ENCODE measurements at places on chromosomes 13 and 19. TPM values are rescaled to one million over a fixed set of nuclear protein-coding genes. Genes with fewer than 3 reads are reported as not detected.
A peak's percentile ranks its signal among the peaks of the same experiment; 100 is the strongest.

- H3K27ac ChIP-seq: no peak overlapping the region
- peaks cover 32% of the 10 kb centered on the region for H3K36me3 ChIP-seq
- H3K4me1 ChIP-seq: peaks cover under 1% of the 10 kb centered on the region
- H3K4me3 ChIP-seq: no peak overlapping the region
- DNase-seq: no peak
Measured at GRCh38 chr13:79972066-79972569, 368.8 kb downstream of the SPRY2 start.

Gene PET100
- total RNA-seq: 165 TPM

DNA sequence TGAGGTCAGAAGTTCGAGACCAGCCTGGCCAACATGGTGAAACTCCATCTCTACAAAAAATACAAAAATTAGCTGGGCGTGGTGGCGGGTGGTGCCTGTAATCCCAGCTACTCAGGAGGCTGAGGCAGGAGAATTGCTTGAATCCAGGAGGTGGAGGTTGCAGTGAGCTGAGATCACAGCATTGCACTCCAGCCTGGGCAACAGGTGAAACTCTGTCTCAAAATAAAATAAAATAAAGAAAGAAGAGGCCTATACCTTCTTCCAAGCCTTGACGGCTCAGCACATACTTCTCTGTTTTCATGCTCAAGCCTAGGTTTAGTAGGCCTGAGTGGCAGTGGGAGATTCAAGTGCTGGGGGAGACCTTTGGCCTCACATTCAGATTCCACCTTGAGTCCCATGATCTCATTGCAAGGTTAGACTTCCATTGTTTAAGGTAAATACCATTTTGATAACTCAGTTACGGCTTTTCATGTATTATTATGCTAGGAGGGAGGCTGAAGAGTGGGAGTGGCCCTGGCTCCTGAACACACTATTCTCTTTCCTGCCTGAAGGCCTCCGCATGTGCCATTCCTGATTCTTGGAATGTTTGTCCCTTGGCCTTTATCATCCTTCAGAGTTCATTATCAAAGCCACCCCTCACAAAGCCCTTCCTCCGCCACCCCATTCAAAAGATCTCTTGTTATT is 1.6 kb upstream of the SPINT2 start:
- H3K4me1 ChIP-seq: peaks cover 31% of the 10 kb centered on the region
- H3K4me3 ChIP-seq: peak overlapping the region; percentile 73
- no peak overlapping the region for H3K27ac ChIP-seq
- no peak for DNase-seq
- H3K36me3 ChIP-seq: no peaks in the 10 kb centered on the region
- H3K27me3 ChIP-seq: peaks cover 36% of the 10 kb centered on the region

Gene ZNF320
- 26.9 TPM for total RNA-seq

GRCh38 chr13:37049810-37050209 is 9.7 kb downstream of the SUPT20H start:
- no peak for DNase-seq
- H3K4me1 ChIP-seq: peaks cover 5% of the 10 kb centered on the region
- H3K27ac ChIP-seq: no peak overlapping the region
- no peaks in the 10 kb centered on the region for H3K27me3 ChIP-seq
- H3K36me3 ChIP-seq: peaks cover 21% of the 10 kb centered on the region
- no peak overlapping the region for H3K4me3 ChIP-seq

- no peak overlapping the region for H3K27ac ChIP-seq
- peaks cover 7% of the 10 kb centered on the region for H3K36me3 ChIP-seq
- H3K27me3 ChIP-seq: no peaks in the 10 kb centered on the region
- DNase-seq: no peak
- H3K4me3 ChIP-seq: no peak overlapping the region
- no peaks in the 10 kb centered on the region for H3K4me1 ChIP-seq
Measured at GRCh38 chr13:77235456-77236022, 91.4 kb downstream of the MYCBP2 start.

DNA sequence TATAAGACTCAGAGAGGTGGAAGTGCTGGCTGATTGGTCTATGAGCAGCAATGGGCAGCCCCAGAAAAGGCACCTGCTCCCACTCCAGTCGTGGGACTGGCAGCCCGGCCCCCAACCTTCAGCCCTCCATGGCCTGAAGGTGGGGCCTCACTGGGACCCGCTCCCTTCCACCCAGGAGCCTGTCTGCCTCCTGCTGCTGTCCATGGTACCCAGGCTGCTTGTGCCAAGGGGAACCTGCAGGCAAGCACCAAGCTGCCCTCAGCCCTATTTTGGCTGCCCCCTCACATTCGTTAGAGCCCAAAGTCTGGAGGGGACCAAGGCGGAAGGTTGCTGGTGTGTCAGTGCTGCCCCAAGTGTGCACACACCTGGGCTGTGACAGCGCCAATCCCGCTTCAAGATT is 2304.9 kb downstream of the PCDH9 start:
- peak; percentile 7 for DNase-seq
- H3K4me1 ChIP-seq: no peaks in the 10 kb centered on the region
- H3K27me3 ChIP-seq: no peaks in the 10 kb centered on the region
- H3K36me3 ChIP-seq: no peaks in the 10 kb centered on the region
- no peak overlapping the region for H3K4me3 ChIP-seq
- no peak overlapping the region for H3K27ac ChIP-seq

Gene NCR1
- not detected for total RNA-seq

DNA sequence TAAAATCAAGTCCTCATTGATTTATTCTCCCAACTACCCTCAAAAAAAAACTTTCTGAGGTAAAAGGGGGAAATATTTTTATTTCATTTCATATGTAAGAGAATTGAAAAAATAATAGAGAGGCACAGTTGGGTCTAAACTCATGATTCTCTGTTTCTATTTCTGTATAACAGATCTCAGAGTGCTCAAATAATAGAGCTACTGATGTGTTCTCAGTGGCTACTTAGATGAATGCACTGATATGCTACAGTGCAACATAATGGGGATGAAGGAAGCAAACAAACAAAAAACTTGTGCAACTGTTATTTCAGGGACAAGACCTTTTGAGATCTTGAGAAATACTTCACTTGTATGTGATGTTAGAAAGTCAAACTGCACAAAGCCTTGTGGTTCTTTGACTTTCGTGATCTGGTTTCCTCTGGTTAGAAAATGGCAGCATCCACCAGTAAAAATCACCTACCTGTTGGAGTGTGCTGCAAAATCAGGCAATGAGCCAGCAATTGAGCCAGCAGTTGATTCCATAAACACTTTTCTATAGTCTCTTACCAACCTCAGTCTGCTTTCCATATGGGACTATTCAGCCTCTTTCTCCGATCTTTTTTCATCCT is 9.7 kb upstream of the DACH1 start:
- H3K4me3 ChIP-seq: no peak overlapping the region
- H3K27me3 ChIP-seq: peaks cover 3% of the 10 kb centered on the region
- DNase-seq: no peak
- no peak overlapping the region for H3K27ac ChIP-seq

DNA sequence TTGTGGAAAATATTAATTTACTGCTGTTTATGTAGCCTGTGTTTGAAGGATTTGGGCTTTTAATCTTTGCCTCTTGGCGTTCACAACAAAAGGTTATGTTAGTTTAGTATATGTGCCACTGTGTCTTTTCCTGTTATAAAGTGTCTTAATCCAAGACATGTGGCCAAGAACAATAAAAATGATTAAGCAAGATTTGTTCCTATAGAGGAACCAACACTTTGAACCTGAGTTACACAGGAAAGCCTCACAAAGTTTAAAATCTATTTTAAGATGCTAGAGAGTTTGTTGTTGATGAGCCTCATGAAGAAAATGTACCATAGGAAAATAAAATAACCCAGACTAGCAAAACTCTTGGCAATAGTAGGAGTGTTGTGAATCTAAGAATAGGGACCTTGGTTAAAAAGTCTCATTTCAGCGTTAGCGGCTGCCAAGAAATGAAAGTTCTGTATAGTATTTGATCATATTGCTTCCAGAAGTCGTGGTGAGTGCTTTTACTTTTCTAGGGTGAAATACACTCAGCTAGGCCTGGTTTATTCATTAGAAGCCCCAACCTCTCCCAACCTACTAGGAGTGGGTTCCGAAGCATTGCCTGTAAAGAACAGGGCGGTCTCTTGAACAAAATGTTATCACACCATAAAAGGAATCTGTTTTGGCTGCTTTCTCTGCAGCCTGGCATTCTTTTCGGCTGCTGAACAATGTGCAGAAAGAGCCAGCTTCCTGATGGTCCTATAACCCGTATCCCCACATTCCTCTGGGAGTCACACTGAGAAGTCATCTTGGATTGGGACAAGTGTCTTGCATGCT is 102.6 kb downstream of the LRCH1 start:
- H3K4me1 ChIP-seq: peaks cover 17% of the 10 kb centered on the region
- no peak for DNase-seq
- peak overlapping the region; percentile 39 for H3K27ac ChIP-seq
- H3K4me3 ChIP-seq: no peak overlapping the region
- no peaks in the 10 kb centered on the region for H3K27me3 ChIP-seq
- peaks cover 8% of the 10 kb centered on the region for H3K36me3 ChIP-seq

DNA sequence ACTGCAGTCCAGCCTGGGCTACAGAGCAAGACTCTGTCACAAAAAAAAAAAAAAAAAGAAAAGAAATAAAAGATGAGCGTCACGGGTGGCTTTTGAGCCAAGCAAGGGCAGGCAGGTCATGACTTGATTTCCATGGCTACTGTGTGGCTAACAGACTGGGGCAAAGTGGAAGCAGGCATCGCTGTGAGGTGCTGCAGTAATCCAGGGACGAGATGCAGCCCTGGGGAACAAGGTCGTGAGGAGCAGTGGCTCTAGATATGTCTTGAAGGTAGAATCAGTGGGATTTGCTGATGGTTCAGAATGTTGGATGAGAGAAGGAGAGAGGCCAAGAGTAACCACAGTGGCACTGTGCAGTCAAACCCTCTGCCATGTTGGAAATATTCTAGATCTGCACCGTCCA is 14.2 kb downstream of the HAS1 start:
- H3K27ac ChIP-seq: no peak overlapping the region
- peaks cover 3% of the 10 kb centered on the region for H3K36me3 ChIP-seq
- DNase-seq: no peak
- H3K4me3 ChIP-seq: peak overlapping the region; percentile 48
- H3K4me1 ChIP-seq: peaks cover 10% of the 10 kb centered on the region

- H3K4me3 ChIP-seq: no peak overlapping the region
- H3K36me3 ChIP-seq: no peaks in the 10 kb centered on the region
- no peak for DNase-seq
- no peak overlapping the region for H3K27ac ChIP-seq
Measured at GRCh38 chr13:72071713-72072112, 204.7 kb upstream of the DACH1 start.

DNA sequence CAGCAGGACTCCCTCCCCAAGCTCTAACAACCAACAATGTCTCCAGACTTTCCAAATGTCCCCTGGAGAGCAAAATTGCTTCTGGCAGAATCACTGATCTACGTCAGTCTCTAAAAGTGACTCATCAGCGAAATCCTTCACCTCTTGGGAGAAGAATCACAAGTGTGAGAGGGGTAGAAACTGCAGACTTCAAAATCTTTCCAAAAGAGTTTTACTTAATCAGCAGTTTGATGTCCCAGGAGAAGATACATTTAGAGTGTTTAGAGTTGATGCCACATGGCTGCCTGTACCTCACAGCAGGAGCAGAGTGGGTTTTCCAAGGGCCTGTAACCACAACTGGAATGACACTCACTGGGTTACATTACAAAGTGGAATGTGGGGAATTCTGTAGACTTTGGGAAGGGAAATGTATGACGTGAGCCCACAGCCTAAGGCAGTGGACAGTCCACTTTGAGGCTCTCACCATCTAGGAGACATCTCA is 6.2 kb upstream of the CEACAM5 start:
- no peak for DNase-seq
- H3K4me3 ChIP-seq: no peak overlapping the region
- H3K27ac ChIP-seq: no peak overlapping the region
- no peaks in the 10 kb centered on the region for H3K4me1 ChIP-seq
- peaks cover 4% of the 10 kb centered on the region for H3K36me3 ChIP-seq
- H3K27me3 ChIP-seq: no peaks in the 10 kb centered on the region

Gene IGFL2
- total RNA-seq: not detected
